ENCODE measurements at places on chromosomes 2 and 18.

DNA sequence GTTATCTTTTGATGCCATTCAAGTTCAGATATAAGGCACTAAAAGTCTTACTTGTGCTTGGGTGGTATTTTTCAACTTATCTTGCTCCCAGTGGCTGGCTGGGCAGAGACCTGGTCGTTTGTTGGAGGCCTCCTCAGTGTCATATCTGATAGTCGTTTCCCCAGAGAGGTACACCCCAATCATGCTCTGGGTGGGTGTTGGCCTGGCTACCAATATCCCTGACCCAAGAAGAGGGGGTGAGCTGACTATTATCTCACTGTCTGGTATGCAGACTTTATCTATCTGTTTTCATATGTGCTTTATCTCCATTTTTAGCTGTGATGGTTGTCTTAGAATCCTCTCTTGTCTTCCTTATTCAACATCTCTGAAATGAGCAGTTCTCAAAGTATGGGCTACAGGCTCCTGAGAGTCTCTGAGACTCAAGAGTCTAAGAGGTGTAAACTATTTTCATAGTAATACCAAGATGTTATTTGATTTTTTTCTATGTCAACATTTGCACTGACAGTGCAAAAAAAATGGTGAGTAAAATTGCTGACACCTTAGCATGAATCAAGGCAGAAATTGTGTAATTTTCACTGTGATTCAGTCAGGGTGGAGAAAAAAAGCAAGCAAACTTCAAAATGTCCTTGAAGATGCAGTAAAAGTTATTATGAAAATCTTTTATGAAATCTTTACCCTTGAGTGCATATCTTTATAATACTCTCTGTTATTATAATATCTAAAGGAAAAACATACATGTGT is 12.3 kb upstream of the PLEK start:
- no peak for DNase-seq

GRCh38 chr2:2269989-2270562 is 61.0 kb downstream of the MYT1L start:
- no peak for DNase-seq

- DNase-seq = peak; percentile 56
Observed at GRCh38 chr2:10432311-10433181, 15.6 kb downstream of the ODC1 start.

DNA sequence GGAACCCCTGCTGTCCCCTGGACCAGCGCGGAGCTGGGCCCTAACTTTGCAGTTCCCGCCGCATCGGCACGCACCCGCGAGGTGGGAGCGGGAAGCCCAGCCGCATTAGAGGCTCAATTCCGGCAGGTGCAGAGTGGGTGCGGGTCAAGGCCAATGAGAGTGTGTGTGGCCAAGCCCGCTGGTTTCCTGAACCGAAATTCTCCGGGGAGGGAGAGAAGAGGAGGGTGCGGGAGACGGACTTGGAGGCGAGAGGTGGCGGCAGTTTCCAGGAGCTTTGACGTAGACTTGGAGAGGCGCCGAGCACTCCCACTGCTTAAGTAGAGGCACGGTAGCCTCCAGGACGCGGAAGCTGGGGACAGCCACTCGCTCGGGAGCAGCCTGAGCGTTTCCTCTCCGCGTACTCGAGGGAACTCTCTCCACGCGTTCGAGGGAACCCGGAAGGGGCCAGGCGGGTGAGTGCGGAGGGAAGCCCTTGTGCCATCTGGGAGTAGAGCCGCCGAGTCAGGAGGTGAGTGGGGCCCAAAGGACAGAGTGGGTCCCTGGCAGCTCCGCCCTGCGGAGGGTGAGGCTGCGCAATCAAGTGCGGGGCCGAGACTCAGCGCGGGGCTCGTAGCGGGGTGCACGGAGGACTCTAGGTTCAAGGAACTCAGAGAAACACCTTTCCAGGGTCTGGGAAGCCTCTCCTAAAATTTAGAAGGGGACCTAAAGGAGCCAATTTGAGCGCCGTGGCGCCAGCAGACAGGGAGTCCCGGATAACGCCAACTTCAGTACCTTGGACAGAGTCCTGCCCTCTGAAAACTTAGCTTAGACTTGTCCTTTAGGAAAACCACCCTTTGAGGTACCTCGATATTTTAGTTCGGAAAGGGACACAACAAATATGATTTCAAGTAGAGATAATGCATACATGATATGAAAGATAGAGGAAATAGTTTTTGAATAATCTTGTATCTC is at the start of gene FAM237A:
TSS of gene FAM237A (plus strand) at position 413 of the 951 bp plus-strand sequence. CDS start 1,750 bp downstream, outside the sequence.
- DNase-seq = peak; percentile 58

- DNase-seq = peak; percentile 55
Observed at GRCh38 chr2:36287363-36288275, 68.0 kb upstream of the CRIM1 start.

DNA sequence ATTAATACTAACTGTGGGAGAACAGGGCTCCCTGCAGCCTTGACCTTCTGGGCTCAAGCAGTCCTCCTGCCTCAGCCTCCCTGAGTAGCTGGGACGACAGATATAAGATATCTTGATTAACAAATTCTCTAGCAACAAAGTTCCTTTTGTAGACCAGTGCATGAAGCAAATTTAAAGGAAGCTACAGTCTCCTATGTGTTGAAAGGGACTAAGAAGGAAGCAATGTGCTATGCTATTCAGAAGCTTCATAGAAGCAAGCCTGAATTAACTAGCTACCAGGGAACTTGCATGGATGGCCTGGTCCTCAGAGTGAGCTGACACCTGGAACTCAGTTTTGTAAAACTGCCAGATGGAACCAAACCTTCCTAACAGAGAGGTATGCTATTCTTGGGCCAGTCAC is 33.2 kb downstream of the RAPH1 start:
- DNase-seq = no peak

DNA sequence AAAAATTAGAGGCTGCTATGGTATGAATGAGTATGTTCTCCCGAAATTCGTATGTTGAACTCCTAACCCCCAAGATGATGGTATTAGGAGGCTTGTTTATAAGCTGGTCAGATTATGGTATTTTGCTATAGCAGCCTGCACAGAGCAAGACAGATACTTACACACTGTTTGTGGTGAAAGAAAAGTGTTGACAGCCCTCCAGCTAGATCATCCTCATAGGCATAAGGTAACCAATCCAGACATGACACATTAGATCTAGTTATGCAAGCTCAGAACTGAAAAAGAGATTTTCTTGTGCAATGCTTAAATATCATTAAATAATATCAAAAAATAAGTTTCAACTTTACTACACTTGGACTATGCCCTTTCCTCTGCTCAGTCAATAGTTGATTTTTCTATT is 107.1 kb downstream of the ABCA12 start:
- DNase-seq = no peak

DNA sequence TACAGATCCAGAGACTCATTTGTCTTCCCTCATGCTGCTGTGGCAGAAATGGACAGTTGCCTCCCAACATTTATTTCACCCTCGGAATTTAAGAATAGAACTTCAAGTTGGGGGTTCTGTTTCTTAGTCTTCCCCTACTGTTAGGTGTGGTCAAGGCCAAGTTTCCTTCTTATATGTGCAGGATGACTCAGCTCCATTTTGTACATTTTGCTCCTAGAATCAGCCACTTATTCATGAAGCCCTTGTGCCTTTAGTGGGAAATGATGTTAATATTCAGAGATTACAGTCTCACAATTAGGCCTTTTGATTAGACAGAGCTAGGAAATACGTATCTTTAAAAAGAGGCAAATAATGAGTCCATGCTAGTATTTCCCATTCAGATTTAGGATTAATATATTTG is 46.2 kb upstream of the ELOA2 start:
- peak; percentile 4 for DNase-seq

GRCh38 chr2:143345887-143346787 is 216.9 kb downstream of the ARHGAP15 start:
- DNase-seq = peak; percentile 8

DNA sequence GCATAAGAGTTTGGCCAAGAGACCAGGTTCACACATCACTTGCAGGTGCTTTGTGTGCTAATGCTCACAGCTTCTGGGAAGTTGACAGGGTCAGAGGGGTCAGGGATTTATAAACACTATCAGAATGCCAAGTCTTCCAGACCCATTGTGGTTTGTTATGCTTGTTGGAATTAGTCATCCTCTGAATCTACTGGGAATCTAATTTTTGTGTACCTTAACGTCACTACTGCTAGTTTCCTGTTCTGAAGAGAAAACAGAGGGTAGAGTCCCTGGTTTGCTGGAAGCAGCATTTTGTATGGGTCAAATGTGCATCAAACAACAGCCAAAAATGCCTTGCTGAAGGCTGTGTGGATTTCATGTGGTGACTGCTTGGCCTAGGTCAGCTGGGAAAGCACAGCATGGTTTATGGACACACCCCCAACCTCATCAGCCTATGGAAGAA is 33.3 kb downstream of the ANTXR1 start:
- peak; percentile 86 for DNase-seq

- DNase-seq = no peak
Observed at GRCh38 chr18:44758861-44759631, 78.4 kb downstream of the SETBP1 start.

DNA sequence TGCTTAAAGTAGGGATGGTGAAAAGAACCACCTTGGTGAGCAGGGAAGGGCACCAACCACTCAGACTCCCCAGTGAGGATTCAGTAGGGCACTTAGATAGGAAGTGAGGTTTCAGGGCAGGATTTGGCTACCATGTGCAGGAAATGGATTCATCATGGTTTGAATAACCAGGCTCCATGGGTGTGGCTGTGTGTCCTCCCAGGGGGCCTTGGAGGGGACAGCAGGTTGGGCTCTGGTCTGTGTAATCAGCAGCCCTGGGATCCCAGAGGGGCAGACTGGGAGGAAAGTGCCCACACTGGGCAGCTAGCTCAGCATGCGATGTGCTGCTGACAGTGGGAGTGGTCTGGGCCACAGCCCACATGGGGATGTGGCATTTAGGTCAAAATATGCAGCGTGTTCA is 224.6 kb downstream of the CELF4 start:
- DNase-seq = no peak

DNA sequence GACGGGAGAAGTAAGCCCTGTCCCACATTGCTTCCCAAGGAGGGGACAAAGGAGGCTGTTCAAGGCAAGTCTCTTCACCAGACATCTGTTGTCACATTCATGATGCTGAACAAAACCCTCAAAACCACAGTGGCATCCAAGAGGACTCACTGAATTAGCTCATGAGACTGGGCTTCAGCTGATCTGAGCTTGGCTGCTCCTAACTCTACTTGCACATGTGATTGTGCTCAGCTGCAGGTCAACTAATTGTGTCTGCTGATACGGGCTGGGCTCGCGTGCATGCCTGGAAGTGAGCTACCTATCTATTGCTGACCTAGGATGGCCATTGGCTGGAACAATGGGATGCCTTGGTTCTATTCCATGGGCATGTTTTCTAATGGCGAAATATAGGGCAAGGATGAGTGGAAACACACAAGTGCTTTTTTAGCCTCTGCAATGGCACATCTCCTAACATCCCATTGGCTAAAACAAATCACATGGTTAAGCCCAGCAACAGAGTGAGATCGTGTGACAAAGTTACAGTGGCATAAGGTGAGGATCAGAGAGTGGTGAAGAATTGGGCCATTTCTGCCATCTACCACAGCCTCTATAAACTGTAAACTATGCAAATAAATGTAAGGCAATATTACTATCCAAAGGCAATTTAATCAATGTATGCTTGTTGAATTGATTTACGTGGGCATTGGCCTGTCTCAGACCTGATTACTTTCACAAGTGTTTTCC is 52.9 kb upstream of the CAPN13 start:
- no peak for DNase-seq

GRCh38 chr18:34977838-34978532 is 63.2 kb upstream of the MAPRE2 start:
- DNase-seq = peak; percentile 59

All from ELR (cell line).